ENCODE measurements at places on chromosomes 3 and 15.
A peak's percentile ranks its signal among the peaks of the same experiment; 100 is the strongest.

GRCh38 chr3:33958661-33959060, 160.2 kb downstream of the PDCD6IP start:
- H3K36me3 ChIP-seq: no peaks in the 10 kb centered on the region
- no peaks in the 10 kb centered on the region for H3K4me1 ChIP-seq
- DNase-seq: no peak
- no peak overlapping the region for H3K27ac ChIP-seq
- H3K4me3 ChIP-seq: no peak overlapping the region

- H3K27ac ChIP-seq: no peak overlapping the region
- peaks cover 18% of the 10 kb centered on the region for H3K27me3 ChIP-seq
These were observed 243.9 kb upstream of the UMPS start for GRCh38 chr3:124486324-124486723.

DNA sequence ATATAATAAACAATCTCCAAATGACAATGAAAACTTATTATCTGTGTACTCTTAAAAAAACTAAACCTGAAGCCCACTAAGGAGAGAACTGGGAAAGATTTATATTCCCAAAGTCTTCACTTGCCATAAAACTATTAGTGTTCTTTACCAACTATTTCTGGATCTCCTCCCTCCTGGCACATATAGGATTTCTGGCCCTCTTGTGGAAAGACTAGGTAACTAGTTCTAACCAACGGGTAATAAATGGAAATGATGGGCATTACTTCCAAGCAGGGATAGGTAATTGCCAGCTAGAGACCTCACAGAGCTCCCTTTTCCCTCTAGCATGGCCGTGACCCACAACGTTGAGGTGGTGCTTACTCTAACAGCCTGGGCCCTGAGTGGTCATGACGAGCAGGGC, 110.1 kb downstream of the DNAH12 start:
- H3K27me3 ChIP-seq: peaks cover 14% of the 10 kb centered on the region
- no peak overlapping the region for H3K27ac ChIP-seq
- H3K4me1 ChIP-seq: no peaks in the 10 kb centered on the region
- H3K36me3 ChIP-seq: no peaks in the 10 kb centered on the region
- no peak overlapping the region for H3K4me3 ChIP-seq

GRCh38 chr15:76433798-76434400, 97.3 kb downstream of the ISL2 start:
- H3K27me3 ChIP-seq: no peaks in the 10 kb centered on the region
- DNase-seq: no peak
- H3K36me3 ChIP-seq: peaks cover 10% of the 10 kb centered on the region
- no peak overlapping the region for H3K27ac ChIP-seq
- no peak overlapping the region for H3K4me3 ChIP-seq

DNA sequence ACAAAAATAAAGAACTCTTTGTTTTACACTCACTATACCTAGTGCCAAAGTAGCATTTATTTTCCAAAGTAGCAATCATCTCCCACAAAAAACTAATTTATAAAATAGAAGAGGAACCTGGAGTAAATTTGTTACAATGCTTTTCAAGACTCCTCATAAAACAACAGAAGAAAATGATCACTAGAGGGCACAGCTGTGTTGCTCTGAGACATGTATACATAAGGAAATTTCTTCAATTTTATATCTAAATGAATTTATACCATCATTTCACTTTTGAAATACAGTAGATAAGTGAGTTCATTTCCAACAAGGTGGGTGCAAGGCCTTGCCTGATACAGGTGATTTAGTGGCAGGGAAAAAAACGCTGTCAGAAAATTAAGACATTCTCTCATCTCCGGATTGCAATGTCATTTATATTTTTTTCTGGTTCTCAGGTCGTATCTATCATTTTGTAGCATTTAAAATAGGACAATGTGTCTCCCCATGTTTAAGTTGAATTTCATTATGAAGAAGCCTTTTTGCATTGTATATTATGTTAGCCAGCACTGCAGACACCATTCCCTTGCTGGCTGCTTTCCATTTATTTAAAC, 25.3 kb upstream of the ARHGEF26 start:
- no peaks in the 10 kb centered on the region for H3K36me3 ChIP-seq
- no peaks in the 10 kb centered on the region for H3K4me1 ChIP-seq
- no peaks in the 10 kb centered on the region for H3K27me3 ChIP-seq

DNA sequence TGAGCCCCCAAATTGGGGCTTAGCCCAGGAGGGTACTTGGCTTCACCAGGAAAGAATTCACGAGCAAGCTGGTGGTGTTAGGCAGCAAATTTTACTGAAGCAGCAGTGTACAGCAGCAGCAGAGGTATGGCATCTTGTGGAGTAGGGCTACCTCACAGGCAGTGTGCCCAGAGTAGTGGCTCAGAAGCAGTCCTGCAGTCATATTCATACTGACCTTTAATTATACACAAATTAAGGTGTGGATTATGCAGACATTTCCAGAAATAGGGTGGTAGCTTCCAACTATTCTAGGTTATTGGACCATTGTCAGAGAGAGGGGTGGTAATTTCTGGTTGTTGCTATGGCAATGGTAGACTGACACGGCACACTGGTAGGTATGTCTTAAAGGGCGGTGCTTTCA, 20.7 kb upstream of the CADPS start:
- no peak overlapping the region for H3K27ac ChIP-seq
- H3K27me3 ChIP-seq: no peaks in the 10 kb centered on the region
- no peak overlapping the region for H3K4me3 ChIP-seq
- H3K4me1 ChIP-seq: no peaks in the 10 kb centered on the region
- no peak for DNase-seq
- H3K36me3 ChIP-seq: no peaks in the 10 kb centered on the region

DNA sequence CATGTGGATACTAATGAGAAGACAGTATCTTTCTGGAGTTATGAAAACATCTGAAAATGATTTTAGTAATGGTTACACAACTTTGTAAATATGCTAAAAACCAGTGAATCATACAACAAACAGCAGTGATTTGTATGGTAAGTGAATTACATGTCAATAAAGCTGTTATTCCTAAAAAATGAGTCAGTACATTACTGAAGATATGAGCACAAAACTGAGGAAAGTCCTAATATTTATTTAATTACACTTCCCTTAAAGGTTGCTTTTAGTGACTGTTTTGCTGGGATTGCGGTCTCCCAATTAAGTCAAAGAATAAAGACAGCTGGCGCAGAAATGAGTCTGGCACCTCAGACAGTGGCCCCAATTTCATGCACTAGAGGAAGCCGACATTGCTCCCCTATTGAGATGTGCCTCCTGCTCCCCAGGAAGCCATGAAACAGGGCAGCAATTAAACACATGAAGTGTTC, 50.9 kb upstream of the FSIP1 start:
- DNase-seq: no peak
- H3K36me3 ChIP-seq: no peaks in the 10 kb centered on the region
- no peaks in the 10 kb centered on the region for H3K4me1 ChIP-seq
- H3K4me3 ChIP-seq: no peak overlapping the region
- peaks cover 47% of the 10 kb centered on the region for H3K27me3 ChIP-seq
- H3K27ac ChIP-seq: no peak overlapping the region

- DNase-seq: no peak
- H3K36me3 ChIP-seq: no peaks in the 10 kb centered on the region
- H3K4me3 ChIP-seq: no peak overlapping the region
- H3K27me3 ChIP-seq: no peaks in the 10 kb centered on the region
- H3K27ac ChIP-seq: no peak overlapping the region
These were observed 82.7 kb downstream of the IGF1R start for GRCh38 chr15:98730860-98731711.

DNA sequence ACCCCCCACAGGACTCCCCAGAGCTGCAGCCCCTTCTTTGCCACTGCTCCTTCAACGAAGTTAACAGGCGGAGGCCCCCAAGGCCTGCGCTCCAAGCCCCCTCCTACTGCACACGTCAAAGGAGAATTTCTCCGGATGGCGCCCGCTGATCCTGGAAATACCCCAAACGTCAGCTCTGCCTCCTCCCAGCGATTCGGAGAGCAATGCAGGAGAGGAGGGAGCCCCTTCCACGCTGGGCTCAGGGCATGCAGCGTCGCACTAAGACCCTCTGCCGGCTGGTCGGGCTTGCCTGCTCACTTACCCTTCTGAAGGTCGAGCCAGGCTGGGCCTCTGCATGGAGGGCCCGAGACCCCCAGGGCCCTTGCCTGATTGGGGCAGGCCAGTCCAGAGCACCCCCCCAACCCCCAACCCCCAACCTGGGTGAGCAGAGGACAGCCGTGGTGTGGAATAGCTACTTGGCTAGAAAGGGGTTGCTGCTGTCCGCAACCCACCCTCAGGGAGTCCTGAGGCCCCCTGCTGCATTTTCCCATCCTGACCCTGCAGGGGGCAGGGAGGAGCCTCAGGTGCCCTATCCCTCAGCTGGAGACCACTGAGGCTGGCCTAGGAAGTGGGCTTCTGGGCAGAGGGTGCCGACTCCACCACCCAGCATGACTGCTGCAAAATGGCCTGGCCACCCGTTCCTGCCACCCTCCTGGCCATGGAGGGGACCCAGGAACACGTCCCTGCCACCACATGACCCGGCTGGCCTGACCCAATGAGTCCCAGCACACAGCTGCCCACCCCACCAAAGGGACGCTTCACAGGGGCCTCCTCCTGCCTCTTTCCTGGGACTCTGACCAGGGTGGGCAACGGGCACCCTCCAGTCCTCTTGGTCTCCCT, 976 bp downstream of the ATP2B2 start:
- no peaks in the 10 kb centered on the region for H3K36me3 ChIP-seq
- no peak for DNase-seq
- H3K27ac ChIP-seq: no peak overlapping the region
- peaks cover 13% of the 10 kb centered on the region for H3K27me3 ChIP-seq

DNA sequence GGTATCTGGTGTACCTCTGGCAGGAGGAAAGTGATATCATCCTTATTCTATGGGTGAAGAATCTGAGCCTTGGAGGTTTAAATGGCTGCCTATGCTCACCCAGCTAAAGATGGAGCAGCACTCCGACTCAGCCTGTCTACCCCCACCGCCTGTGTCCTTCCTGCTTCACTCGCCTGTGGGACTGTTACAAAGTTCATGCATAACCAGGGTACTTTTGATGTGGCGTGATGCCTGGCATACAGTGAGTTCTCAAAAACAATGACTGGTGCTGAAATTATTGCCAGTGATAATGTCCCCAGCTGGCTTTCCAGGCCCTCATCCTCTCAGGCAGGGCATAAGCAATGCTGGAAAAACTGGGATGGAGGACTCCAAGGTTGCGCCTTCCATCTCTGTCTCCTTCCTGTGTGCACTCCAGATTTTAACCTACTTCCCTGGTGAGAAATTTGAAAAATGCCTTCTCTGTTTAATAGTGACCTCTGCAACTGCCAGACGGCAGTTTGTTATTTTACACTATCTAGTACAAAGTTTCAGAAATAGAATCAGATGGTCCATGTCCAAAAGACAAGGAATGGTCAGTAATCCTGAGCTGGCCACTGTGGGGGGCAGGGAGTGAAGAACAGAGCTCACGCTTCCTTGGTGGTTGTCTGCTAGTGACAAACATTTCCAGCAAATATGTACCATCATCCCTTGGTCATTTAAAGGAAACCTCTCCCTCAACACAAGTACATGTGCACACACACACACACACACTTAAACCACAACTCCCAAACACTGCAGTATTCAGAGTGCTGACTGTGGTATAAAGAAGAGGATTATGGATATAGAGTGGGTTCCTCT, 86.5 kb upstream of the NMNAT3 start:
- DNase-seq: no peak
- H3K36me3 ChIP-seq: no peaks in the 10 kb centered on the region
- H3K27me3 ChIP-seq: no peaks in the 10 kb centered on the region

- peaks cover 16% of the 10 kb centered on the region for H3K4me1 ChIP-seq
- peak overlapping the region; percentile 96 for H3K4me3 ChIP-seq
- peak overlapping the region; percentile 74 for H3K27ac ChIP-seq
- no peaks in the 10 kb centered on the region for H3K36me3 ChIP-seq
- DNase-seq: peak; percentile 88
These were observed 626 bp upstream of the PTPRG start for GRCh38 chr3:61560517-61561373.

DNA sequence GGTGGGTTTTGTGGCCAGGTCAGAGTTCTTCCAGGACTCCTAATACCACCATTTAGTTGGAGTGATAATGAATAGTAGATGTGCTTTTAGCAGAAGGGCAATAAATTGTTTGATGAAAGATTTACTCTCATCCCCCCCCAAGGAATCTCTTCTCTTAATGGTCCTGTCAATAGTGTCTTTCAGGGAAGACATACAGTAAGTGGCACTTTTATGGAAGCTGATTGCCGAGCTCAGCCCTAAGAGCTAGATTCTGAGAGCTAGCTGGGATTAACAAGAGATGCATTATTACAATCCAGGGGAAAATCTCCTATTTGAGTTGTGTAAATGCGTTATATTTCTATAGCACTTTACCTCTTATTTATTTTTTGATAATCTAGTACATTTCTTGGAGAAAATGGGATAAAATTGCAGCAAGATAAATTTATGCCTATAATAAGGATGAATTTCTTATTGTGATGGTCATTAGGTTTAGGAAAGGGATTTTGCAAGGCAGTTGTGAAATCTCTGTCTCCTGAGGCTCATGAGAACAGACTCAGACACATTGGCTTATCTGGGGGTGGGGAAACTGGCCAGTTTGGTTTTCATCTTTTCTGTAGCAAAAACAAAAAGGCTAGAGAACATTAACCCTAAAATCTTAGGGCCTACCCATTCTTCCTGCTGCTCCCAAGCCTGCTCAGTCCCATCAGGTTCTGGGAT, 41.6 kb upstream of the CLSTN2 start:
- H3K36me3 ChIP-seq: no peaks in the 10 kb centered on the region
- no peak for DNase-seq
- no peaks in the 10 kb centered on the region for H3K27me3 ChIP-seq
- H3K27ac ChIP-seq: no peak overlapping the region
